ENCODE measurements at places on chromosomes 6 and 20.

DNA sequence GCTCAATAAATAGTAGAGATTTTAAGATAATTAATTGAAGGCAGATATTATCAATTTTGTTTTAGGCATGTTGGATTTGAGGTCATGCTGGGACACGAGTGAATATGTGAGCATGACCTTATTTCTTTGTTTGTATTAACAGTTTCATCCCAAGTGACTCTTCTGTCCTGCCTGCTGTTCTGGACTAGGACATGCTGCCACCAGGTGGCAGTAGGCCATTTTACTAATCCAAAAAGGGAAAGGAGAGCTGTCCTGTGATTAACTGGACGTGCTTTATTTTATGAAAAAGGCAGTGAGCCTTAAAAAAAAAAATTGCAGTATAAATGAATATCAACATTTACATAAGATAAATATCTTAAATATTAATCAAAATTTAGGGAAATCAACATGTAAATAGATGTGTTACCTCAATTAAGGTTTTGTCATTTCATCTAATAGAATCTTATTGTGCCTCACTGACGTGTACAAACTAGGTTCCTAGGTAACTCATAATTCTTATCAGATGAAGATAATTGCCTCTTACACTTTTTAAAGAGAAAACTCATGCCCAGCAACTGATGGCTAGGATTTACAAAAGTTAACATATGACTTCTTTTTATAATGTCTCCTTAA, 49.8 kb downstream of the FRK start:
- DNase-seq = peak; percentile 67

DNA sequence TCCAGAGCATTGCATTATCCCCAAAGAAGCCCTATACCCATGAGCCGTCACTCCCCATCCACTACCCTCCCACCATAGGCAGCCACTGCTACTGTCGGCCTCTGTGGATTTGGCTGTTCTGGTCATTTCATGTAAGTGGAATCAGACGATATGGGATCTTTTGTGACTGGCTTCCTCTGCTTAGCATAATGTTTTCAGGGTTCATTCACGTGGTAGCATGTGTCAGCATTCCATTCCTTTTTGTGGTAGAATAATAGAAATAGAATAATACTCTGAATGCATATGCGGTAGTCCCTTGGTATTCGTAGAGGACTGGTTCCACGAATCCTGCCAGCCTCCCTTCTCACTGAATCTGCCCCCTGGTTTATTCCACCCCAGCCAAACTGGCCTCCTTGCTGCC, 402.6 kb upstream of the SULF2 start:
- no peak for DNase-seq

- no peak for DNase-seq
Observed at GRCh38 chr6:67694127-67694526, 941.0 kb upstream of the ADGRB3 start.

GRCh38 chr6:686497-686896, 6.4 kb downstream of the EXOC2 start:
- DNase-seq = no peak

GRCh38 chr6:168612586-168612985, 171.6 kb downstream of the SMOC2 start:
- no peak for DNase-seq

DNA sequence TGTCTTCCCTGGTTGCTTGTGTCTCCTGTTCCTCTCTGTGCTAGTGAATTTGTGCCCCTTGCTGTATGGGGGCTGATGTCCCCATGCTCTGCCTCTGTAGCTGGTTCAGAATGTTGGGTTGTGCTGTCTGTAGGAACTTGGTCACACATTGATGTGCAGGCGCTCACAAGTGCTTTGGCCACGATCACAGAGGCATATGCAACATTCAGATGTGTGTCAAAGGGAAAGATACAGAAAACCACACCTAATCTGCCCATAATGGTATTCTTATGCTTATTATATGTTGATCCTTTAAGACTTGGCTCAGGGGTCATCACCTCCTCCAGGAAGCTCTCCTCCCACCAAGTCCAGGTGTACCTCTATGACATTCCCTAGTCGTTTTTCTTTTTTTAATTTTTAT, 17.1 kb upstream of the DHX35 start:
- no peak for DNase-seq

- no peak for DNase-seq
Observed at GRCh38 chr6:87641065-87641692, 51.2 kb downstream of the ORC3 start.

DNA sequence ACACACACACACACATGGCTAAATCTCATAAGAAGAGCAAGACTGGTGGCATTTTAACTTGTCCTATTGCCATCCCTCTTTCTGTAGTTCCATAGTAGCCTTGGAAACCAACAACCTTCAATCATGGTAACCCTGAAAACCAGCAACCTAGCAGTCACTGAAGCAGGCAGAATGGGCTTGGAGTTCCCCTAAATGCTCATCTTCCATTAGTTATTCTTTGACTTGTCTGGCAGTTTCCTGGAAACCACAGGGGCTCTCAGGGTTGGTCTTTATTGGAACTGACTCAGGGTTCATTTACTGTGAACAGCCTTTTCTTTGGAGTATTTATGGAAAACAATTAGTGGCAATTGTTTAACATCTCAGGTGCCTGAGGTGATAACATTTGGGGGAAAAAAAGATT, 19.4 kb upstream of the BRPF3 start:
- no peak for DNase-seq

GRCh38 chr6:9112544-9112943, 677.2 kb upstream of the SLC35B3 start:
- DNase-seq = no peak

DNA sequence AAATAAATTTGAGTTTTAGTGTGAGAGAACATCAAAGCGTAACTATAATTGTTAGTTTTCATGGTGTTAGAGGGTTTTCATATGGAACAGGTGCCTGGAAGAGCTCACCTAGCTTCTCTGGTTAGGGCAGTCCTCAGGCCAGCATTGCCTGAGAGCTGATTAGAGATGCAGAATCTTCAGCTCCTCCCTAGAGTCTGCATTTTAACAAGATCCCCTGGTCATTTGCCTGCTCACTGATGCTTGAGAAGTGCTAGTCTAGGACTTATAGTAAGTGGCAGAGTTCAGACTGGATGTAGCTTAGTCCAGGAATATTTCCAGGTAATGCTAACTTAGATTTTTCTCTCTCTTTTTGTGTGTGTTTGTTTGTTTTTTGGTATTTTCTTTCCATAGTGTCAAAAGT, 21.7 kb upstream of the SMIM26 start:
- DNase-seq = no peak

GRCh38 chr6:79305020-79305419, 70.5 kb upstream of the HMGN3 start:
- no peak for DNase-seq

- no peak for DNase-seq
Observed at GRCh38 chr20:41567615-41568014, 50.6 kb downstream of the CHD6 start.

GRCh38 chr6:167479901-167480648, 155.2 kb downstream of the TTLL2 start:
- no peak for DNase-seq

GRCh38 chr6:168016176-168016620, 18.7 kb downstream of the KIF25 start:
- no peak for DNase-seq

DNA sequence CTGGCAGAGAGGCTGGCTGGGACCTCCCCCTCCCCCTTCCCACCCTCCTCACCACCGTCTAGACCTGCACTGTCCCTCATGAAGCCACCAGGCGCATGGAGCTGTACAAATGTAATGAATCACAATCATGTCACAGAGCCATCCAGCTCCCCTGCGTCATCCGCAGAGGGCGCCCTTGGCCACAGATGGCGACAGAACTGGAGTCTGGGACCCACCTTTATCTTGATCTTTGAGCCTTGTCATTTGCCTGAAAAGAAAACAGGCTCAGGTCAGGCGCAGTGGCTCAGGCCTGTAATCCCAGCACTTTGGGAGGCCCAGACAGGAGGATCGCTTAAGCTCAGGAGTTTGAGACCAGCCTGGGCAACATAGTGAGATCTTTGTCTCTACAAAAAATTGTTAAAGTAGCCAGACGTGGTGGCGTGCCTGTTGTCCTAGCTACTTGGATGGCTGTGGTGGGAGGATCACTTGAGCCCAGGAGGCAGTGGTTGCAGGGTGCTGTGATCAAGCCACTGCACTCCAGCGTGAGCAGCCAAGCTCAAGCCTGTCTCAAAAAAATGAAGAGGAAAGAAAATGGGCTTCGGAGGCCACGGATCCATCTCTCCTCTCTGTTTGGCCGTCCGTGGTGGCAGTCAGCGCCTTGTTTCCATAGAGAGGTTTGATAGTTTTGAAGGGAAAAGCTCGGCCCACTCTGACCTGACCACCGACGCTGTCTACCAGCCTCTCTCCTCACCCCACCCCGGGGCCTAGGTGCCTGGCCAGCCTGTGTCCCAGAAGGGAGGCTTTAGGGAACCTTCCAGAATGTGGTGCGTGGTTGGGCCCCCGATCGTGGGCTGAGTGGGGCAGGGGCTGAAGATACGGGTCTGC, 6.2 kb downstream of the COL9A3 start:
- peak; percentile 69 for DNase-seq

- DNase-seq = no peak
Observed at GRCh38 chr6:169895000-169895759, 143.8 kb downstream of the ERMARD start.

- no peak for DNase-seq
Observed at GRCh38 chr6:11971154-11971553, 41.0 kb upstream of the HIVEP1 start.

DNA sequence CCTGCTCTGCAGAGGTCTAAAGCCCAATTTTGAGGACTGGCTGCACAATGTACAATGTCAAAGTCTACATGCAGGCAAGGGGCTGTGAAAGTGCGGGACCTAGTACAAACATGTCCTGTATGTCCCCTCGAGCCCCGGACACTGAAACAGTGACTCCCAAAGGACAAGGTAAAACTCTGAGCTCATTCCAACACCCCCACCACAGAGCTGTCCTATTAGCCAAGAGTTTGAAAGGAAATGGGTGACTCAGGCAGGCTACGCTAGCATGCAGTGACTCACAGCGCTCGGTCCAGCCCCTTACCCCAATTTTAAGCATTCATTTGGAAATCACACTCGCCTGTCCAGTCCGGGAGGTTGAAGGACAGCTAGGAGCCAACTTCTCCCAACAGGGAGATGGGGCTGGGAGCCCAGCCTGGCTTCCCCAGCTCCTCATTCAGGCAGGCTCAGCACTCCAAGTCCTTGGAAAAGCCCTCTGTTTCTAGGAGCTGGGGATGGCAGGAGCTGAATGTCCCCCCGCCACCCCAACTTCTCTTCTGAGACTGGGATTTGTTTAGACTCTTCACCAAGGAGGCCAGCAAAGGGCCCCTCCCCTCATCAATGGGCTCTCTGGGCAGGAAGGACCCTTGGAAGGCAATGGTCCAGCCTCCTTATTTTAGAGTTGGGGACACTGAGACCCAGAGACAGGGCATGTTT, 3.9 kb downstream of the SDC4 start:
- DNase-seq = peak; percentile 37

DNA sequence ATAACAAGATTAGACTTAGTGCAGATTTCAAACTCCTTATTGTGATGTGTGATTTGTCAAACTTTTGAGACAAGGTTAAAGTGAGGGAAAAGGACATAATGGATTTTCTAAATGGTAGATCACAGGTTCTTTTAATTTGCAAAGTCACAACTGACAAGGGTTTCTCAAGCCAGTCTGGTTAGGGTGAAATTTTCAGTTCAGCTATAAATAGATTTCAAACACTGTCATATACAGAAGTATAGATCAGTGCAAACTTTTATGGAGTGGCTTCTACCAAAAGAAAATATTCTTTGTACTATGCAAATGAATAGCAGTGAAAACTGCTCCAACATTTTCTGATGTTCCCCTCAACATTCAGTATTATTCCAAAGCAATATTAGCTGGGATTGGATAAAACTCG, 337.1 kb upstream of the MAN1A1 start:
- DNase-seq = no peak

GRCh38 chr20:48416002-48416401, 411.8 kb downstream of the PREX1 start:
- DNase-seq = no peak

- DNase-seq = no peak
Observed at GRCh38 chr6:112225691-112226090, 28.7 kb downstream of the LAMA4 start.

DNA sequence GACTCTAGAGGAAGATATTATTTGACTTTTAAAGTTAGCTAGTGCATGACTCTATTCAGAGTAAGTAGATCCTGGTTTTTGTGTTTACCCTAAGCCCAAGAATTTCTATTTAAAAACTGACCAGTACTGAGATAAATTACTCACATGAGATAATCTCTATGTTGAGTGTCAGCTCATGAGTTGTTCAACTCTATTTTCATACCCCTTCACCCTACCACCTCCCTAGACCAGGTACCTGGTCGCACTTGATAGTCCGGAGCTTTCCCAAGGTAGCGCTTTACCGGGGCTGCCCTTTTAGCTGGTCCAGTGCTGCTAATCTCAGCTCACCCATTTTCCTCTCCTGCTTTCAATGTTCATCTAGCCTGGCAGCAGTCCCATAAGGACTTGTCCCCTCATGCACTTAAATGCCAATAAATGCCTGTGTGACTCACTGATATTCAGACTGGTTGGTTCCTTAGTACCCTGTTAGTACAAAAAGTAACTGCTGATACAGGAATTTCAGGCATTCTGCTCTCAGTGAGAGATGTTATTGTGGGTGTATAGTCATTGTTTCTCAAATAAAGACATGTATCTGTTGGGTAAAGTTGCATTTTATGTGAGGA, 503.9 kb downstream of the ADGRB3 start:
- no peak for DNase-seq

DNA sequence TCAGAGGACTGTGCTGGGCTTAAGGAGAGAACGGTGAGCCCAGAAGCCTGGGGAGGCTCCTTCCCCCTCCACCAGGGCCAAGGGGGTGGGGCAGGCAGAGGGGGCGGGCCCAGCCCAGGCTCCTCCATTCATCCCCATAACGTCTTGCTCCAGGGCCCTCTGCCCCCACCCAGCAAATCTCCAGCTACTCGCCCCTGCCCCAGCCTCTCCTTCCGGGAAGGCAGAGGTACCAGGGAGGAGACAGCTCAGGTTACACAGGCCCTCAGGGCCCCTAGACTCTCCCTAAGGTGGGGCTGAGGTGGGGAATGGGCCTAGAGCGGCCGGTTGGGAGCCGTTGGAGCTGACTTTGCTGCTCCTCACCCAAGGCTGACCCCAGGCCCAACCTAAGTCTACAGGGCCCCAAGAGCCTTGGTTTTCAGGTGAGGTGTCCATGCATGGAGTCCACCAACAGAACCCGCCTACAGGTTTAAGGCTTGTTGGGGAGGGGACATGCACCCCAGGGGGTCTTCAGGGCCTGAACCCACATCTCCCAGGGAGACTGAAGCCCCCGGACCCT, 1.2 kb downstream of the LAMA5 start:
- DNase-seq = no peak

GRCh38 chr6:86959656-86960055, 22.3 kb downstream of the HTR1E start:
- DNase-seq = no peak

GRCh38 chr20:43569282-43569681, 10.5 kb downstream of the SGK2 start:
- no peak for DNase-seq

Measured in stimulated activated CD4-positive, alpha-beta T cell treated with anti-CD3 and anti-CD28 coated beads, Interleukin-15, amount 100 ng/mL, for 24 hours (primary cell).